ENCODE measurements at places on chromosomes 1 and 21. TPM values are rescaled to one million over a fixed set of nuclear protein-coding genes. Genes with fewer than 3 reads are reported as not detected.

The FALEC gene
- 0.60 TPM for total RNA-seq

The SH3BP5L gene
- total RNA-seq: 20.8 TPM

The FCRL4 gene
- not detected for total RNA-seq

The SLAMF9 gene
- total RNA-seq: not detected

The C1orf185 gene
- total RNA-seq: not detected

The KAZN gene
- total RNA-seq: 6.6 TPM

The LRP8 gene
- total RNA-seq: 1.3 TPM

The HES2 gene
- total RNA-seq: not detected

The BATF3 gene
- total RNA-seq: 1.1 TPM

The GSTM1 gene
- total RNA-seq: not detected

The SLC5A9 gene
- total RNA-seq: 0.35 TPM

The ADAMTS4 gene
- total RNA-seq: 6.9 TPM
